CD14-positive monocyte (primary cell): ENCODE measurements at places on chromosomes 7 and 10. TPM values are rescaled to one million over a fixed set of nuclear protein-coding genes. Genes with fewer than 3 reads are reported as not detected.
A peak's percentile ranks its signal among the peaks of the same experiment; 100 is the strongest.

Gene NRBF2
- 17.9 TPM for polyA plus RNA-seq

Gene ZNF804B
- not detected for polyA plus RNA-seq

Gene KEL
- polyA plus RNA-seq = not detected

- no peaks in the 10 kb centered on the region for H3K36me3 ChIP-seq
- no peak for DNase-seq
- no peaks in the 10 kb centered on the region for H3K4me1 ChIP-seq
- no peaks in the 10 kb centered on the region for H3K27me3 ChIP-seq
These were observed 234.2 kb downstream of the CRPPA start for GRCh38 chr7:16187131-16187530.

DNA sequence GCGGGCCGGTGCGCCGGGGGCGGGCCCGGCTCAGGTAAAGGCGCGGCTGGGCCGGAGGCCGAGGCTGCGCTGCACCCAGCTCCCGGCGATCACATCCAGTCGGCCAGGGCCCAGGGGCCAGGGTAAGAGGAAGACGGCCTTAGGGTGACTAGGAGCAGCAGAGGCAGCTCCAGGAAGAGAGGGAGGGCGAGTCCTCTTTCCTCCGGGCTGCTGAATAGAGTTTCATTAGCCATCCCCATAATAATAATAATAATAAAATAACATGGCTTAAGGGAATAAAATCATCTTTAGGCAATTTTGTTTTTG is 44.8 kb upstream of the CDK1 start:
- H3K36me3 ChIP-seq = no peaks in the 10 kb centered on the region
- no peak overlapping the region for H3K4me3 ChIP-seq
- H3K27ac ChIP-seq = no peak overlapping the region
- peaks cover 48% of the 10 kb centered on the region for H3K27me3 ChIP-seq
- H3K4me1 ChIP-seq = peaks cover 16% of the 10 kb centered on the region
- DNase-seq = peak; percentile 17

DNA sequence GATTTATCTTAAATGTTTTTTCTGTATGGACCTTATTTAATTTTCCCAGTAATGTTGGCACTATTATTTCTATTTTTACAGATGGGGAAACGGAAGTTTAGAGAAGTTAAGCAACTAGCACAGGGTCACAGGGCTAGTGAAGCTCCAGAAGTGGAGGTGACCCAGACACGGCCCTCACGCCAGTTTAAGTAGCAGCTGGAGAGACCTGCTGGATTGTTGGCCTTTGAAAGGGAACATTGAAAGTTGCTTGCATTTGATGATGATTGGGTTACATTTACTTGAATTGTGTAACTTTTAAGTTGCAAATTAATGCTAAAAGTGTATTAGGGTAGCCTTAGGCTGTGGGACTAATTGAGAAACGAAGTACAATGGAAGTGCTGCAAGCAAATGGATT is 25.6 kb downstream of the CDK14 start:
- DNase-seq = peak; percentile 67
- peaks cover 31% of the 10 kb centered on the region for H3K4me1 ChIP-seq
- H3K27me3 ChIP-seq = no peaks in the 10 kb centered on the region
- H3K36me3 ChIP-seq = no peaks in the 10 kb centered on the region
- H3K27ac ChIP-seq = peak overlapping the region; percentile 69

DNA sequence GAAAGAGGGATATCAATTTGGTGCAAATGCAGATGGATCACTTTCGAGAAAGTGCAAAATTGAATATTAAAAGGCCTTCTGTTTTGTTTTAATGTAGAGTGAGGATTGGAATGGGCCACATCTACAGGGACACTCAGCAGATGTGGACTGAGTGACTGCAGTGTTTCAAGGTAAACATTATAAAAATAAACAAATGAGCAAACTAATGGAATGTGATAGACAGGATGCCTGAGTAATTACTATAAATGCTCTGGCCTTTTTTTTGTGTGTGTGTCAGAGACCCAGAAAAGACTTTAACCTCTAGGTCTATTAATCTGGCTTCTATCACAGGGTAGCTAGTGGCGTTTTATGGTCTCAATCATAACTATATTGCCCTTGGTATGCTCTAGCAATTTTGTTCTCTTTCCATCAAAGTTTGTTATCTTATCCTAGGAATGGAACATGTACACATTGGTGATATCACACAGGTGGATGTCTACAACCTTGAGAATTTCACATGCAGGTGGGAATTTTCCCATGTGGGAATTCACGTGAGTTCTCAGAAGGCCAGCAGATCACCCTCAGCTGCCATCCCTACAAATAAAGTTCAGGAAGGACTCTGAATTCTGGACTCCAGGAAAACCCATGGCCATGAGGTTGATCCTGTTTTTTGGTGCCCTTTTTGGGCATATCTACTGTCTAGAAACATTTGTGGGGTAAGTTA is at the start of gene CPA2:
Gene CPA2, plus strand, starts transcription at position 606 of the 703 bp plus-strand sequence. Its CDS starts 19 bp downstream, at position 625.
- no peak within 1 kb of the TSS for H3K27ac ChIP-seq
- H3K4me3 ChIP-seq = no peak within 1 kb of the TSS
- DNase-seq = no peak
- no peaks in the 10 kb centered on the region for H3K36me3 ChIP-seq

- no peak overlapping the region for H3K27ac ChIP-seq
- H3K36me3 ChIP-seq = no peaks in the 10 kb centered on the region
- no peaks in the 10 kb centered on the region for H3K27me3 ChIP-seq
- DNase-seq = no peak
- H3K4me3 ChIP-seq = no peak overlapping the region
These were observed 10.6 kb downstream of the BEND7 start for GRCh38 chr10:13518076-13518692.

GRCh38 chr7:101885597-101885955 is 68.2 kb downstream of the CUX1 start:
- no peak overlapping the region for H3K4me3 ChIP-seq
- no peaks in the 10 kb centered on the region for H3K36me3 ChIP-seq
- peak overlapping the region; percentile 57 for H3K27ac ChIP-seq
- no peaks in the 10 kb centered on the region for H3K27me3 ChIP-seq
- peaks cover 24% of the 10 kb centered on the region for H3K4me1 ChIP-seq

DNA sequence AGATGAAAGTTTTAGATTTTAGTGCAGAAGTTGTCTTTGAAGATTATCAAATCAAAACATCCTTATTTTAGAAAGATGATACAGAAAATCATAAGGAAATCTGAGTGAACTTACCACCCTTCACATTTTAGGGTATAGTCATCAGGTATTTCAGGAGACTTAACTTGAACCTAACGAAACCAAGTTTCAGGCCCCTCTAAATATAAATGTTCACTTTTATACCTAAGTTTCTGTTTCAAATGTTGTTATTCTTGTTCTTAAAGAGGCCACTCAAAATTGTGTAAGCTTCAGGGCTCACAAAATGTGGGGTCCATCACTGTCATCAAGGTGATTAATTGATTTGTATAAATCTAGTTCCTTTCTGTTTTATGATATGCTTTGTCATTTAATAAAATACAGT is 216.2 kb downstream of the KIAA1217 start:
- H3K4me1 ChIP-seq = no peaks in the 10 kb centered on the region
- no peak overlapping the region for H3K4me3 ChIP-seq
- no peaks in the 10 kb centered on the region for H3K36me3 ChIP-seq
- H3K27me3 ChIP-seq = no peaks in the 10 kb centered on the region
- no peak overlapping the region for H3K27ac ChIP-seq

DNA sequence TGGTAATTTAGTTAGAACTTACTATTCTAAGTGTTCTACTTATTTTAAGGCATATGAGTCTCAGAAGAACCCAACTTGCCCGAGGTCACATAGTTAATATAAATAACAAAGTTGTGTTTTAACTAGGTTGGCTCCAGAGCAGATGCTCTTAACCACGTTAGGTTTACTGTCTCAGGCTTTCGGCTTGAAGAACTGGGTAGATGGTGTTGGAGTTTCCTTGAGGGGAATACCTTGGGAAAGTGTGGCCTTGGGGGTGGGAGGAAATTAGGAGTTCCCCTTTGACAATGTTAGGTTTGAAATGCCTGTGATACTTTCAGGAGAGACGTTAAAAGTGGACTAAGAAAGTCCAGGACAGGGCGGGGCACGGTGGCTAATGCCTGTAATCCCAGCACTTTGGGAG is 9.6 kb downstream of the ZNF398 start:
- H3K36me3 ChIP-seq = peaks cover 23% of the 10 kb centered on the region
- H3K27me3 ChIP-seq = no peaks in the 10 kb centered on the region
- no peak overlapping the region for H3K27ac ChIP-seq
- no peaks in the 10 kb centered on the region for H3K4me1 ChIP-seq
- H3K4me3 ChIP-seq = no peak overlapping the region
- no peak for DNase-seq

DNA sequence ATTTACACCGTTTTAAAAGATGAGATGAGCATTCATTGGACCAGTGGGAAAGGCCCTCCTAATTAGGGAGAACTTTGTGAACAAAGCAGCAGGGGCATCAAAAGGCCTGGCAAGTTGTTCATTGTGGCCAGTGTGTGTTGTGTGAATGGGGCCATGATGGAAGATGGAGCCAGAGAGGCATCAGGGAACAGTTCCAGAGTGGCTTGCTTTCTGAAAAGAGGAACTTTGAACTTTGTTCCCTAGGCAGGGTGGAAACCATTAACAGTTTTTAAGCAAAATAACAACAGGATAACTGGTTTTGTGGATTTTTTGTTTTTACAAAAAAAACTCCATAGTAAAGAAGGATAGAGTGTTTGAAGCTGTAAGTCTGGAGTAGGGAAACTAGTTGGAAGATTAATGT is 12.5 kb downstream of the SUV39H2 start:
- no peaks in the 10 kb centered on the region for H3K36me3 ChIP-seq
- H3K4me3 ChIP-seq = no peak overlapping the region
- no peaks in the 10 kb centered on the region for H3K27me3 ChIP-seq
- H3K4me1 ChIP-seq = no peaks in the 10 kb centered on the region
- DNase-seq = no peak
- no peak overlapping the region for H3K27ac ChIP-seq

- H3K4me1 ChIP-seq = peaks cover 17% of the 10 kb centered on the region
- no peak overlapping the region for H3K27ac ChIP-seq
- peaks cover 46% of the 10 kb centered on the region for H3K27me3 ChIP-seq
- peak; percentile 35 for DNase-seq
- no peaks in the 10 kb centered on the region for H3K36me3 ChIP-seq
These were observed 32.1 kb downstream of the JCAD start for GRCh38 chr10:30027057-30028005.

GRCh38 chr7:78734626-78735025 is 718.8 kb downstream of the MAGI2 start:
- H3K4me1 ChIP-seq = no peaks in the 10 kb centered on the region
- H3K4me3 ChIP-seq = no peak overlapping the region
- no peaks in the 10 kb centered on the region for H3K27me3 ChIP-seq
- DNase-seq = no peak

GRCh38 chr10:110355141-110355831 is 50.6 kb upstream of the SMNDC1 start:
- no peak overlapping the region for H3K4me3 ChIP-seq
- DNase-seq = no peak
- H3K4me1 ChIP-seq = no peaks in the 10 kb centered on the region

DNA sequence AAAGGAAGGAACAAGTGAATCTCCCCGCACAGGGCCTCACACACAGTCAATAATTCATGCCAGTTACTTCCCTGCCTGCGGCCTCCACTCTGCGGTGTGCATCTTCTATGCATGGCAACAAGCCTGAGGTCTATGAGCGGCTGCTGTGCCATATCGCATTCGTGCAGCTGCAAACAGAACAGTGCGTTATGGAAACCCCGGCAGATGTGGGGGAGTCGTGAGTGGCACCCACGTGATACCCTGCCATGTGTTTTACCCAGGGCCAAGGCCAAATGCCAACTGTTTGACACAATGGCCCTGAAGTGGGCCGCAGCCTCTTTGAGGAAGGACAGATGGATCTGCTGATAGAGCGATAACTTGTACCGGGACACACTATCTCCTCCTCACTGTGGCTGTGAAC is 13.4 kb downstream of the TNS3 start:
- H3K27ac ChIP-seq = peak overlapping the region; percentile 42
- no peaks in the 10 kb centered on the region for H3K27me3 ChIP-seq
- no peak for DNase-seq

GRCh38 chr10:16811765-16812164 is 5.5 kb downstream of the RSU1 start:
- no peak for DNase-seq
- no peaks in the 10 kb centered on the region for H3K27me3 ChIP-seq
- H3K36me3 ChIP-seq = no peaks in the 10 kb centered on the region
- no peak overlapping the region for H3K4me3 ChIP-seq
- no peak overlapping the region for H3K27ac ChIP-seq

- no peak for DNase-seq
- no peaks in the 10 kb centered on the region for H3K4me1 ChIP-seq
- H3K27me3 ChIP-seq = no peaks in the 10 kb centered on the region
- no peak overlapping the region for H3K27ac ChIP-seq
These were observed 96.6 kb downstream of the UNCX start for GRCh38 chr7:1329261-1329660.

- H3K27ac ChIP-seq = peak overlapping the region; percentile 71
- no peak for DNase-seq
- H3K4me3 ChIP-seq = peak overlapping the region; percentile 83
- peaks cover 18% of the 10 kb centered on the region for H3K4me1 ChIP-seq
These were observed 628 bp downstream of the MRPS33 start for GRCh38 chr7:141014125-141014523.

DNA sequence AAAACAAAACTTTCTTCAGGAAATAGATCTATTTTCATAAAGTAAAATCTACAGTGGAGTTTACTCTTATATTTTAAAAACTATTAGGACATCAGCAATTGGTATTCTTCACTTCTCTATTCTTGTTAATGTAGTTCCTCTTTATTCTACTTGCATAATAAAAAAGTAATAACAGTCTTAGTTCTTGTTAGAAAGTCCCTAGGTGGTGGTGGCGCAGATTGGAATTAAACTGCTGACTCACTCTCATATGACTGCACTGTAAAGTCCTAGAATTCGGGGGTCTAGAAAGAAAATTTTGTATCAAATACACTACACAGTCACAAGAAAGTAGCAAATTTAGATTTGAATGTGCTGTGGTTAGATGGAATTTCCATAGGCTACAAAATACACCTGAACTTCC is 44.6 kb upstream of the TES start:
- H3K4me3 ChIP-seq = peak overlapping the region; percentile 40
- no peaks in the 10 kb centered on the region for H3K27me3 ChIP-seq
- DNase-seq = peak; percentile 83
- peak overlapping the region; percentile 18 for H3K27ac ChIP-seq
- H3K4me1 ChIP-seq = peaks cover 57% of the 10 kb centered on the region
- no peaks in the 10 kb centered on the region for H3K36me3 ChIP-seq

DNA sequence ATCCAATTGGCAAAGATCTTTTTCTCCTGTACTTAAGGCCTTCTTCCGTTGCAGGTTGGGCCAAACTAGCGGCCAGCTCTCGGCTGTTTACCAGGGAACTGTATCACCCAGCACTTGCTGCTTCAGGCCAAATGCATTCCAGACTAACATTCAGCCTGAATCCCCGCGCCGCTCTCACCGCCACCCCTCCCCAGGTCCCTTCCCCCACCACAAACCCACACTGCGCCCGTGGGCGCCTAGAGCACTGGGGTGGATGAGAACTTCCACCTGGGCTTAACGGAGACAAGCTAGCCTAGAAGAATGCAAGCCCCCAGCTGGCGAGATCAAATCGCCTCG is 676 bp downstream of the TCAF1 start:
- H3K27me3 ChIP-seq = no peaks in the 10 kb centered on the region
- no peak for DNase-seq
- H3K4me1 ChIP-seq = peaks cover 10% of the 10 kb centered on the region
- no peaks in the 10 kb centered on the region for H3K36me3 ChIP-seq
